Right lung (tissue), 10 donors: ENCODE measurements at places on chromosomes 5 and 9. TPM values are rescaled to one million over a fixed set of nuclear protein-coding genes. Genes with fewer than 3 reads are reported as not detected.

GPR150 gene
- polyA plus RNA-seq, result 0.10 TPM

ARAP3 gene
- 42.3 TPM for polyA plus RNA-seq

SCGB3A2 gene
- 1,303 TPM for polyA plus RNA-seq

VAV2 gene
- 39.4 TPM for polyA plus RNA-seq

LRRC19 gene
- polyA plus RNA-seq, result 0.24 TPM

CKMT2 gene
- 7.2 TPM for polyA plus RNA-seq

CRHBP gene
- polyA plus RNA-seq, result 0.48 TPM

PPP1R26 gene
- 31.0 TPM for polyA plus RNA-seq

PRXL2C gene
- 5.1 TPM for polyA plus RNA-seq

TAS2R1 gene
- polyA plus RNA-seq, result not detected

MYMK gene
- polyA plus RNA-seq, result not detected

PCDH12 gene
- 35.7 TPM for polyA plus RNA-seq

HINT2 gene
- polyA plus RNA-seq, result 33.9 TPM

GDF9 gene
- polyA plus RNA-seq, result 1.4 TPM

PCDHA13 gene
- polyA plus RNA-seq, result 0.10 TPM

HTR4 gene
- 0.91 TPM for polyA plus RNA-seq

LRRTM2 gene
- 2.2 TPM for polyA plus RNA-seq

IL11RA gene
- polyA plus RNA-seq, result 86.7 TPM

STRBP gene
- 38.3 TPM for polyA plus RNA-seq

ANKRD18A gene
- 3.4 TPM for polyA plus RNA-seq

TTC16 gene
- polyA plus RNA-seq, result 1.4 TPM

LHX3 gene
- not detected for polyA plus RNA-seq

PCAT7 gene
- polyA plus RNA-seq, result 1.1 TPM

HAVCR2 gene
- 2.5 TPM for polyA plus RNA-seq

ORM1 gene
- 1.9 TPM for polyA plus RNA-seq

DMRTA1 gene
- polyA plus RNA-seq, result 2.5 TPM

MIGA2 gene
- 16.1 TPM for polyA plus RNA-seq

SLC6A19 gene
- not detected for polyA plus RNA-seq

TMEM215 gene
- not detected for polyA plus RNA-seq
